Pancreas (tissue), 10 donors: ENCODE measurements at places on chromosomes 7 and 10. TPM values are rescaled to one million over a fixed set of nuclear protein-coding genes. Genes with fewer than 3 reads are reported as not detected.

- peak; percentile 10 for DNase-seq
Observed at GRCh38 chr10:124596962-124597845, 135.6 kb downstream of the LHPP start.

- no peak for DNase-seq
Observed at GRCh38 chr10:118045158-118045836, 1.4 kb downstream of the RAB11FIP2 start.

DNA sequence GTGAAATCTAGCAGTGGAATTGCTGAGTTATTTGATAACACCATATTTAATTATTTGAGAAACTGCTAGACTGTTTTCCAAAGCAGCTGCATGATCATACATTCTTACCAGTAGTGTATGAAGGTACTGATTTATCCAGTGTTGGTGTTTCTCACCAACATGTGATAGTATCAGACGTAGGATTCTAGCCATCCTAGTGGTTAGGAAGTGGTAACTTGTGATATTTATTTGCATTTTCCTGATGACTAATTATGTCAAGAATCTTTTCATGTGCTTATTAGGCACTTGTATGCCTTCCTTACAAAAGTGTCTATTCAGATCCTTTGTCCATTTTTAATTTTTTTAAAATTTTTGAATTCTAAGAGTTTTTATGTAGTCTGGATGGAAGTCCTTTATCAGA is 54.2 kb upstream of the PLXDC2 start:
- DNase-seq = no peak

DNA sequence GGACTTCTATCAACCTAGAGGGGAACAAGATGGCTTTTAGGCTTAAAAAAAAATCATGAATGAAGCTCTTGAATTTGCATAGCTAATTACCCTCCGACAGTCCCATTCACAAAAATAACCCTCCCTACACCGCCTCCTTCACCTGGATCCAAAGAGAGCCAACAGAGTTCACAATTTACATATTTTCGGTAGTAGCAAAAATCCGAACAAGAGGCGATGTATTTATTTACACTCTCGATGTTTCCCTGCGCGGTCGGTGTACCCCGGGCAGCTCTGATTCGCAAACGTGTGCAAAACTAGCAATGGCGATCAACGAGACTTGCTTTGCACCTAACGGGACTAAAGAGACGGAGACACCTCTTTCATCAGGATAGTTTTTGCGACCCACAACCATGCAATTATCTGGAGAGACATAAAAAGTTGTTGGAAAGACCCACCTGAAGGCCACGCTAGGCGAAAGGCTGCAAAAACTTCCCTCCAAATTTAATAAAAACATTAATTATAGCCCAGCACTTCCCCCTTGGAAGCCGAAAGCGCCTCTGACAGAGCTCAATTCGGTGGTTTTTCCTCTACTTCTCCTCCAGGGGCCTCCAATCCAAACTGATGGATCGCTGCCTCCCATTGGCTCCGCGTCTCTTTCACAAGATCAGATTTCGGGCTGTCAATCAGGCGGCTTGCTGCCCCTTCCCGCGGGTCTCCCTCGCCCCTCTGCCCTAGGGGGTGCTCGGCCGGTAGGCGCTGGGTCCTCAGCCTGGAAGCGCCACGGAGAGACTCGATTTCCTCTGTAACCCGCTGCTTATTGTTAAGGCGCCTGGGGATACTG is at the start of gene ETV1:
ETV1 (minus strand) TSS at position 541 of the 823 bp plus-strand sequence. CDS start 614 bp downstream, outside the sequence.
- DNase-seq = peak; percentile 48

GRCh38 chr10:128475686-128476367 is 349.6 kb upstream of the MKI67 start:
- no peak for DNase-seq

DNA sequence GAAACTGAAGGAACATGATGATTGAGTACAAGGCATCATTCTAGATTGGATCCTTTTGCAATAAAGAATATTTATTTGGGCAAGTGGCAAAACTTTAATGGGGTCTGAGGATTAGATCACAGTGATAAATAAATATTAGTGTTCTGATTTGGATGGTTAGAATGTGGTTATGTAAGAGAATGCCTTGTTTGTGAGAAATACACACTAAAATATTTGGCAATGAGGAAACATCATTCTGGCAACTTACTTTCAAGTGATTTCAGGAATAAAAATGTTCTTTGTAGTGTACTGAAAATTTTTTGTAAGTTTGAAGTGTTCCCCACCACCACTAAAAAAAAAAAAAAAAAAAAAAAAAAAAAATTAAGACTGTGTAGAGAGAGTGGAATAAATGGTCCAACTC is 185.1 kb upstream of the NEBL start:
- no peak for DNase-seq

- DNase-seq = no peak
Observed at GRCh38 chr10:72124989-72125388, 36.6 kb upstream of the SPOCK2 start.

GRCh38 chr7:86908948-86909347 is 150.5 kb downstream of the ELAPOR2 start:
- DNase-seq = no peak

- no peak for DNase-seq
Observed at GRCh38 chr10:122304054-122304579, 33.0 kb downstream of the BTBD16 start.

DNA sequence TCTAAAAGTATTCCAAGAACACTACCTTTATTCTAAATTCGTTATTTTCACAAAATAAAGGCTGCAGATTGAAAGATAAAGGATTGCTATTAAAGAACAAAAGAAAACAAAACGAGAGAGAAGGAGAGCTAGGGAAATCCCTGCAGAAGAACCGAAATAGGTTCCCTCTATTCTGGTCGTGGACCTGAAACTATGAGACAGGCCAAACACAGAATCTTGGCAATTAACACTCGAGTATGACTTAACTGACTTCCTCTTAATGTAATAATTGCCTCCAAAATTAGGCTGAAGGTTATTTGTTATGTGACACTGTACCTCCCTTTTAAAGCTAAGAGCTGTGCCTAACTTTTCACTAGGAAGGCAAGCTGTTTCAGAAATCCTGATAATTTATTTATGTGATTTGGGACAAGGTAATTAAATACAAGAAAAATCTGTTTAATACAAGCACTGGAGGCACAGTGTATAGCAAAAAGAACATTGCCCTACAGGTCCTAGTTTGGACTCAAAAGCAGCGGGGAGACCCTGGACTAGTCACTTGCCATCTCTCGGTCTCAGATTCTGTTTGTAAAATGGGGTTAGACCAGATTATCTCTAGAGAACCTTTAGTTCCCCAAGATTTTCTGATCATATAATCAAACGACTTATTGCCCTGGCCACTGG is 11.6 kb downstream of the NAMPT start:
- no peak for DNase-seq

- no peak for DNase-seq
Observed at GRCh38 chr7:82167558-82168314, 275.8 kb downstream of the CACNA2D1 start.

GRCh38 chr10:73774637-73775036 is 7.2 kb upstream of the CHCHD1 start:
- no peak for DNase-seq

- DNase-seq = no peak
Observed at GRCh38 chr10:5905854-5906507, 15.9 kb downstream of the FBH1 start.

DNA sequence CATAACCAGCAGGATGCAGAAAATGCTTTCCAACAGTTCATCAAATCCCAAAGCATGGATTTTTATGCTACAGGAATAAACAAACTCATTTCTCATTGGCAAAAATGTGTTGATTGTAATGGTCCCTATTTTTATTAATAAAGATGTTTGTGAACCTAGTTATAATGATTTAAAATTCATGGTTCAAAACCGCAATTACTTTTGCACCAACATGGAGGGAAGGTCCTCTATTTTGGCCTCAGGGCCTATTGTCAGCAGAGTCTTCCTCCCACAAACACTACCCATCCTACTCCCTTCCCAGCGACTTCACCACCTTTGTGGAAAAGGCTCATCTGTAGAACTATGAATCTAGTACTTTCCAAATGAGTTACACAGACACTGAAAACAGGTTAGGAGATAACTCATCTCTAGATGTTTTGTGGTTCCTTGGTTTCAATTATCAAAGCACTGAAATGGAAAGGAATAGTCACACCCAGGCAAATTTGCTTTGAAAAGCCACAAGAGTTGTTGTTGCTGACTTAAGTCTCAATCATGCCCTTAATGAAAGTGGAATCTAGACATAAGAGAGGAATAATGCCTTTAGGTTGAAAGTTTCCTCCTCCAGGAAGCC is 59.4 kb upstream of the FRMD4A start:
- no peak for DNase-seq

DNA sequence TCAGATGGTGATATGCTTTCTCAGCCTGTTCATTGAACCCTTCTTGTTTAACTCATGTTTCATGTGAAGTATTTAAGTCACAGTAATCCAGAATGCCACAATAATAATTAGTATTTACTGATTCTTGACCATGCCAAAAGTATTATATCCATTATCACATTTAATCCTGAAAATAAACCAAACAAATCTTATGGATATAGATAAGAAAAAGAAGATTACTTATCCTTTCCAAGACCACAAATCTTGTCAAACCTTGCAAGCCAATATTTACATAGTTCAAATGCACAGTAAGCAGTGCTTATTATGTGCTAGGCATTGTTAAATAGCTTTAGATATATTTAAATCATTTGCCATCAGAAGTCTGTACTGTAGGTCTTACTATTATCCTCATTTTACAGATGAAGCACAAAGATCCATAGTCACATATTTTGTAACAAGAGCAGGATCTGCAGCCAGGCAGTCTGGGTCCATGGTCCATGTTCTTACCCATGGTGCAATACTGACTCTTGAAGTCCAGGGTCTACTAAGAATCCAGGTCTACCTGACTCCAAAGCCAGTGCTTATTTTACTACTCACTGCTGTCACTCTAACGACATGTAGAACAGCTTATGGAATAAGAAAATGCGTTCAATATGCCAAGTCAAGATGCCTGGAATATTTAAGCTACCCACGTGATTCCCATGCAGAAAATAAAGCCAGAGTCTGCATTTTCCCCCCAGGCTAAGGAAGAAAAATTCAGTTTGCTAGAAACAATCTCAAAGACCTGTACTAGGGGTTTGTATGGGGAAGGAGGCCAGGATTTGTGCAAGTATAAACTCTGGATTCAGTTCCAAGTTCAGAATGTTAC is 984.8 kb upstream of the LRRTM3 start:
- DNase-seq = no peak

GRCh38 chr10:129900825-129901224 is 63.2 kb downstream of the EBF3 start:
- DNase-seq = no peak

- DNase-seq = no peak
Observed at GRCh38 chr10:13758312-13758711, 171.5 kb downstream of the PRPF18 start.

DNA sequence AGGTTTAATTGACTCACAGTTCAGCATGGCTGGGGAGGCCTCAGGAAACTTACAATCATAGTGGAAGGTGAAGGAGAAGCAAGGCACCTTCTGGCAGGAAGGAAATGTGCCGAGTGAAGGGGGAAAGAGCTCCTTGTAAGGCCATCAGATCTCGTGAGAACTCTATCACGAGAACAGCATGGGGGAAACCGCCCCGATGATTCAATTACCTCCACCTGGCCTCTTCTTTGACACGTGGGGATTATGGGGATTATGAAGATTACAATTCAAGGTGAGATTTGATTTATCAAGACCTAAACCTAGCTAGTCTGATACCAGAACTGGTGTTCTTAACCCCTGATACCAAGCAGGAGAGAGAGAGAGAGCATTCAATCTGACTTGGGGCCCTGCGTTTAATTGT is 258.7 kb downstream of the PTEN start:
- DNase-seq = no peak

- DNase-seq = no peak
Observed at GRCh38 chr10:1124796-1125195, 68.6 kb downstream of the WDR37 start.

GRCh38 chr10:70774810-70775678 is 10.1 kb downstream of the TBATA start:
- peak; percentile 39 for DNase-seq

- no peak for DNase-seq
Observed at GRCh38 chr7:2490181-2490651, 14.0 kb upstream of the GRIFIN start.

DNA sequence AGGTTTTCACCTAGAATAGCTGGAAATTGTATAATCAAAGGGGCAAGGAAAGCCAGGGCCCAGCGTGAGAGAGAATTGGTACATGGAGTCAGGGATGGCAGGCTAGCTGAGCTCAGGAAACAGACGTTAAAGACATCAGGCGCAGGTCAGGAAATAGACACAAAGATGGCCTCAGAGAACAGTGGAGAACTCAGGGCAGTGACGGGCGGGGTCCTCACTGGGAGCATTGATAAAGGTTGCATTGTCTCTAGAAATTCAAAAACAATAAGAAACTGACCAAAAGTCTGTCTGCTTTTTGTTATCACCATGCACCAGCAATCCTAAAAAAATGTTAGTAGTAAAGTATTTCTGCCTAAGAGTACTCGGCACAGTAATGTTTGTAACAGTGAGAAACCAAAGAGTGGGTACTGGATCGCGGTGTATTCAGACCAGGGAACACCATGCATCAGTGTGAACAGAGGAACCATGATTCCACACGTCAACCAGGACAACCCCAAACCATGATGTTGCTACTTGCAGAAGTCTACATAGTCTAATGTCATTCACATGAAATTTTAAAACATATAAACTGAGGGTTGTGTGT is 81.9 kb upstream of the AUTS2 start:
- no peak for DNase-seq

DNA sequence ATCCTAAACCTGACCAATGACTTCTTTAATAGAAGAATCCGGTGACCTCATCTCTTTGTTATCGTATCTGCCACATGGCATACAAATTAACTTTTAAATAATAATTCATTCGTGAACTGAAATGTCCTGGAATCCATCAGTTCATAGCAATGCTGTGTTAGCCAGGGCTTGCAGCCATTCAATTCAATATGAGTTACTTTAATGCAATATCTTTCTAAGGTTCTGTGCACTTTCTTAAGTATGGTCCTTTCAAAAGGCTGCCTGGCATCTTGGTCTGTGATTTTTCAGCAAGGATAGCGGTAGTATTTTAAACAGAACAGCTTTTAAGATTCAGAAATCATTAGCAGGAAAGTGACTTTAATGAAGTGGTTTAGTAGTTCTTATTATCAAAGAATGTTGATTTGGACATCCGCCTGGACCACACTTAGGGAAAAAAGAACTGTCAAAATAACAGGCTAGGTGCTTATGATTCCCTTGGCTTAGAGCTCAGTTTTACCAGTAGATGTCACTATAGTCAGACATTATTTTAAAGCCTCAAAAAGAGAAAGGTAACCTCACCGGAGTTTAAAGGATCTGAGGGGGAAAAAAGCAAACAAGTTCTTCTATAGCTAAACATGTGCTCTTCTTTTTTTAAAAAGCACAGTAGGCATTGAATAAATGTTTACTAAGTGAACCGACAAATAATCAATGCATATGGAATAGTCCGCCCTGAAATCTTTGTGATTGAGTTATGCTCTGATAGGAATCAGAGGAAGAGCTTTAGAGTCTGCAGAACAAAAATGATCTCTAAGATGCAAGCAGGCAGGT is 22.7 kb downstream of the SLC35G1 start:
- DNase-seq = no peak

GRCh38 chr7:2051707-2052656 is 180.8 kb downstream of the MAD1L1 start:
- DNase-seq = peak; percentile 62

Gene CALML3
- not detected for total RNA-seq

Gene HTR5A
- not detected for total RNA-seq

Gene ZFYVE27
- total RNA-seq = 23.6 TPM

Gene ICA1
- 41.2 TPM for total RNA-seq

Gene AGR2
- total RNA-seq = 9.3 TPM

Gene WDFY4
- total RNA-seq = 0.56 TPM

Gene KLF14
- total RNA-seq = 0.25 TPM

Gene KAZALD1
- total RNA-seq = 0.43 TPM

Gene CPA2
- 5,612 TPM for total RNA-seq

Gene DGKI
- 0.04 TPM for total RNA-seq

Gene C10orf143
- 1.6 TPM for total RNA-seq

Gene FAM25C
- total RNA-seq = not detected

Gene ANKRD61
- not detected for total RNA-seq

Gene ASZ1
- total RNA-seq = not detected
